ENCODE measurements at places on chromosomes 1 and 21.

- no peak for DNase-seq
Observed at GRCh38 chr1:25428475-25429166, 2.1 kb upstream of the MACO1 start.

DNA sequence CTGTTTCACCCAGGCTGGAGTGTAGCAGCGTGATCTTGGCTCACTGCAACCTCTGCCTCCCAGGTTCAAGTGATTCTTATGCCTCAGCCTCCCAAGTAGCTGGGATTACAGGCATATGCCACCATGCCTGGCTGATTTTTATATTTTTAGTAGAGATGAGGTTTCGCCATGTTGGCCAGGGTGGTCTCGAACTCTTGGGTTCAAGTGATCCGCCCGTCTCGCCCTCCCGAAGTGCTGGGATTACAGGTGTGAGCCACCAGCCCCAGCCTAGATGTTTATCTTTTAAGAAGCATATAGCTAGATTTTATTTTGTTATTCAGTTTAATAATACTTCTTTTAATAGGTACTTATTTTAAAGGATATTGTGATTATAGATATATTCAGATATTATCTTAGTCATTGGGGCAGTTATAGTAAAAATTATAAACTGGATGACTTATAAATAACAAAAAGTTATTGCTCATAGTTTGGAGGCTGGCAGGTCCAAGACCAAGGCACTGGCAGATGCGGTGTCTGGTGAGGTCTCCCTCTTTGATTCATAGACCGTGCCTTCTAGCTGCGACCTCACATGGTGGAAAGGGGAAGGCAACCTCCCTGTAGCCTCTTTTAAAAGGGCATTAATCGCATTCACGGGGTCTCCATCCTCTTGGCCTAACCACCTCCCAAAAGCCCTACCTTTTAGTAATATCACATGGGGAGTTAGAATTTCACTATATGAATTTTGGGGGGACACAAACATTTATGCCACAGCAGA, 3.1 kb upstream of the KCNE2 start:
- DNase-seq, result no peak

GRCh38 chr1:50420689-50421365, 2.4 kb downstream of the DMRTA2 start:
- peak; percentile 17 for DNase-seq

DNA sequence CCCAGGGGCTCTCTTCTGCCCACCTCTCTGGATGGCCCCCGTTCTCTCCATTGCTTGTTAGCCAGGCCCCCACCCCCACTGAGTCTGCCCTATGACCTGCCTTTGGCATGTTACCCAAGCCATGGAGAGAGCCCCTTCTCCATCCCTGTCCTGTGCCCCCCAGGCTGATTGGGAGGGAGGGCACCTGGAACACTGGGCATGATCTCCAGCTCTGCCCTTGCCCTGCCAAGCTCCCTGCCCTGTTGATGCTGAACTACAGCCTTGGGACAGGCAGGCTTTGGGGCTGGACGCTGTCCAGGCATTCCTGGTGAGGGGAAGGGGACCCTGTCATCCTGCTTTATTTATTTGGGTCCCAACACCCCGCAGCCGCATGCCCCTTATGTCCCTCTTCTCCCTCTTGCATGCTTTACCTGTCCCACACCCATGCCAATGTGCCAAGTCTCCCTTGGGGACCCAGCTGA, 10.7 kb downstream of the TRIM46 start:
- no peak for DNase-seq

DNA sequence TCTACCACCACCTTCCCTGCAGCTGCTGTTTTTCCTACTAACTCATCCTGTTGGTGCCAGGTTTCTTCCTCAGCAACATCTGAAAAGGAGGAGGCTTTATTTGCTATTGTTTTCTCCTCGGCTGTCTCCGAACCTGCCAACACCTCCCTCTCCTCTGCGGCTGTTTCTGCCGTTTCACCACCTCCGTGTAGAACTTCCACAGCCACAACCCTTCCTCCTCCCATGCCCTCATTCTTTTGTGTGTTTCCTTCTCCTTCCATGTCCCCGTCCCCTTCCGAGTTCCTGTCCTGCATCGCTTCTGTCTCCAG, 59.0 kb upstream of the LRRC53 start:
- DNase-seq, result no peak

- no peak for DNase-seq
Observed at GRCh38 chr1:226678701-226679100, 60.4 kb downstream of the ITPKB start.

- DNase-seq, result no peak
Observed at GRCh38 chr1:232518349-232518748, 111.6 kb downstream of the SIPA1L2 start.

DNA sequence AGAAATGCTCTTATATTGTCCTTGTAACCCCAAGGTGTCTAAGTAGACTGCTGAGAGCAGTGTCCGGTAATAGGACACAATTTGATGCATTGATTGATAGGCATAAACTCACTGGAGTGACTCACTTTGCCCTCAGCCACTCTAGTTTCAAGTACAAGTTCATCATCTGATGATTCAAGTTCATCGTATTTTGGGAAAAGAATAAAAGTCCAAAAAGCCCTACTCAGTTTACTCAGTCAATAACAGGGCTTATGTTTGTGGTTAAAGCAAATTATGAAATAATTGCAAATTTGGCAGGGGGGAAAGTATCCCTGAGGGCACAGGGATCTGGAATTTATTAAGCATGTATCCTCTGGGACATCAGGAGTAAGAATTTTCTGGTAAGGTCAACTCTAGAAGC, 7.6 kb upstream of the ATF3 start:
- DNase-seq, result peak; percentile 50

DNA sequence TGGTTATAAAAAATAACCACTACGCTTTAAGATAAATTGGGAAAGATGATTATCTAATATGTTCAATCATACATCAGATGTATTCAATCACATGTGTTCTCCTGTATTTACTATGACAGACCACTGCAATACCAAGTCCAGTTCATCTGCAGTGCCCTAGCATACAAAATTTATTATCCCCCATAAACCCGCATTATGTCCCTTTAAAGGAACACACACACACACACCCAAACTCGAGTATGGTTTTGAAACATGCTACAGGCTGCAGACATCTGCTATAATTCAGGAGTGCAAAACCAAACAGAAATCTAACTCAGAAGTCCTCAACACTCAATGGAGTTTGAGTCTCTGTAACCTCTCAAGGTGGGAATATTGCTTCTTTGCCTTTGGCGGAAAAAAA, 14.9 kb downstream of the ODF2L start:
- DNase-seq, result no peak

GRCh38 chr1:115544131-115544530, 97.6 kb upstream of the VANGL1 start:
- DNase-seq, result peak; percentile 76

DNA sequence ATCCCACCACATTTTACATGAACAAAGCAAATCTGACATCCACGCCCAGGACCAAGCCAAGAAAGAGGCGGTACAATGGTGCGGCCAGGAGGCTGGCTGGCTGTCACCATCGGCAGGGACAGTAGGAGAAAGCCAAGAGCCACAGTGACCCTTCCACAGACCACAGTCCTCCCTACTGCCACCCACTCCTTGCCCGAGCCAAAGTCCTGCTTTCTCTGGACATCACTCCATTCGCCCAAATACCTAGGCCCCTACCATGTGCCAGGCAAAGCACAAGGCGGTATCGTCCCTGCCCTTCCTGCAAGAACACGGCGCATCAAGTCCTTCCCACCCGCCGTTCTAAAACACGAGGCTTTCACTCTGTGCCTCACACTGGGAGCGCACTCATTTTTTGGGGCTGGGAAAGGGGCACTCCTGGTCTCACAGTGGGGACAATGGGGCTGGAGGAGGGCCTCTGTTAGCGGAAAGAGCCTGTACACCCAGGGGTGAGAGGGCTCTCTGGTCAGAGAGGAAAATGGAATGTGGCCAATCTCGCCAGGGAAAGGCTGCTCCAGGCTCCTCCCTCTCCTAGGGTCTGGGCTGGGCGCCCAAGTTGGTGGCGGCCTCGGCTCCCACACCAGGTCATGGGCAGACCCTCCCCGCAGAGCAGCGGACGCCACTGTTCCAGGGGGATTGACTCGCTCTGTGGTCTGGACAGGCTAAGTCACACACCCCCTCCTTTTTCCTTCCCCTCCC, 26.5 kb downstream of the SSBP3 start:
- DNase-seq, result peak; percentile 26

DNA sequence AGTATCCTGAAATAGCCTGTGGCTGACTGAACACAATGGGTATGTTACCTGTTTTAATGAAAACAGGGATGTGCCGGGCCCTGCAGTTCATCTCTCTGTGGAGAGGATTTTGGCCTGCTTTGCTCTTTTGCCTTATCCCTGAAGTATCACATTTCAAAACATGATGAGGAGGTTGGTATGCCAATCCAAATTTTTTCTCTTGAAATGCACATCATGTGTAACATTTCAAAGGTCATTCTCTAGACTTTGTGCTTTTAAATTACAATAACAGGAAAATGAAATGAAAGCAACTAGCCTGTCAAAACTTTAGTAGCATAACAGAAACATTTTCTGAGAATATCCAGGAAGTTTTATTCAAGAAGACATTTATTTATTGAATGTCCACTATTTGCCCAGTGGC, 118.9 kb downstream of the SLC44A5 start:
- DNase-seq, result no peak

DNA sequence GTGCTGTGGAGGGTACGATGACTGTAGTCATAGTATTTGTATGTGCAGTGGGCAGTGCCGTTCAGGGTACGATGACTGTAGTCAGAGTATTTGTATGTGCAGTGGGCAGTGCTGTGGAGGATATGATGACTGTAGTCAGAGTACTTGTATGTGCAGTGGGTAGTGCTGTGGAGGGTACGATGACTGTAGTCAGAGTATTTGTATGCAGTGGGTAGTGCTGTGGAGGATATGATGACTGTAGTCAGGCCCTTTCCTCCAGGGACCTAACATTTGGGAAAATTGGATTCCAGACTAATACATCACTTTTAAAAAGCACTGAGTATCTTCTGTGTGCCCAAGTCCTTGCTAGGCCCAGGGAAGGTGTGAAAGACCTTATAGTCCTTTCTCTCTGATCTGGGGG, 2.9 kb downstream of the ZNF672 start:
- no peak for DNase-seq

DNA sequence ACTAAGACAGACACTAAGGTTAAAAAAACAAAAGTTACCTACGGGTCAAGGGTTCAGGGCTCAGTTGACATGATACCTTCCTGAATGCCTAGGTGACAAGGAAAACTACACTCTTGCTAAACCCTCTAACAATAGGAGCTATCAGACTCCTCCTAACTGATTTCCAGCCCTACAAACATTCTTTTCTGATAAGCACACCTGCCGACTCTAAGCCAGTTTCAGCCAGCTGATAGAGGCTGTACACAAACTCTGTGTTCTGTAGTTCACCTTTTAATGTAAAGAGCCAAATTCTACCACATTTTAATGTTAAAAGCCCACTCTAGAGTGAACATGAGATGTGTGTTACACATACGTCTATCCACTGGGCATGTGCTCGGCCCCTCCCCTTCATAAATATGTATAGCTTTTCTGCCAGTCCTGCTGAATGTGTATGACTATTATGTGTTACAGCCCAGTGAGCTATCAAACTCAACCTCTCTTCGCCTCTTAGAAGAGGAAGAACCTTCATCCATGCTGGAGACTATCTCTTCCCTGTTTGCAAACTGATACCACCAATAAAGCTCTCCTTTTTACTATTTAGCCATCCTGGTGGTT, 40.0 kb upstream of the FAM163A start:
- no peak for DNase-seq

DNA sequence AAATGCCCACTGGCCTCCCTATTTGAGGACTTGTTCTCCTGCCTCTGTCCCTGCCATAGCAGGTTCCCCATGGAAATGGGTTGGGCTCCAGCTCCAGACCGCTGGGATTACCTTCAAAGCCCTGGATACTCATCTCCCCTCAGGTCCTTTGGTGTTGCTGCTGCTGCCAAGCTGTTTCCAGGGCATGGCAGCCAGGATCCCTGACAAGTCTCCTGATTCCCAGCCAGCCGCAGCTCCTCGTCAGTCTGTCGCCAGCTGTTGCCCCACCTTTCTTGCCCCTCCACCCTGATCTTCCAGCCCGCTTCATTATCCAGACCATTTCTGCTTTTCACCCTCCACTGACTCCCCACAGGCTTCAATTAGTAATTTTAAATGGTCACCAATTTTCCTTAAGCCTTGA, 68.3 kb upstream of the KCND3 start:
- no peak for DNase-seq

DNA sequence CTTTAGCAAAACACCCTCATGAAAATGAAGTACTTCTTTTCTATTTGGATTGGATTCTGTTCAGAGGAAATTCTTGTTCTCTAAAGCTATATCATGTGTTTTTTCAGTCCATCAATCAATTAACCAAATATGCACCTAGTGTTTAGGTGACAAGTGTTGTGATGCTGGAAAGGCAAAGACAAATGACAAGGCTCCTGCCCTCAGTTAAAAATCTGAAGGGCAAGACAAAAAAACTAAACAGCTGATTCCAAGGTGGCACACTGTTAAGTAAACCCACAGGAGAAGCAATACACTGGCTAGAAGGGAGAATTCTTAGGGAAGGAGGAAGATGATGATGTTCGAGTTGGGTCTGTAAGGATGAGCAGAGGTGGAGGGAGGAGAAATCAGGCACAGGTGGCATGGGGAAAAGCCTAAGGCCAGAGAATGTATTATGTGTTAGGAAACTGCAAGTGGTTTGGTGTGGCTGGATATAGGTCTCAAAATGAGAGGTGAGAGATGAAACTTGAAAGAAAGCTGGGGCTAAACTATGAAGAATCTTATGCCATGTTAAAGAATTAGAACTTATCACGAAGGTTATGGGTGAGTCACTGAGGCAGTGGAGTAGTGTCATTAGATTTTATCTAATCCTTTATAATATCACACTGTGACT, 51.8 kb upstream of the GFI1 start:
- DNase-seq, result no peak

DNA sequence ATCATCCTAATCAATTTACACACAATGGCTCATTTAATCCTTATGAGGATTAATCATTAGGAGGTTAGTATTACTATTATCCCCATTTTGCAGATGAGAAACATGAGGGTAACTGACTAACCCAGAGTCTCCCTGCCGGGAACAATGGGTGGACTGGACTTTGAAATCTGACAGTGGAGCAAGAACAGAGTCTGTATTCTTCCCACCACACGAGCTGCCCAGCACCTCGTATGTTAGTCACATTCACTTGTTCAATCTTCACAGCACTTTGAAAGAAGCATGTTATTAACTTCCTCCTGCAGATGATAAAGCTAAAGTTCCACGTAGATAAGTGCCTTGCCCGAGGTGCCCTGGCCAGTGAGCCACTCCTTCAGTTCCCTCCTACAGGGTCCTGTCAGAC, 12.4 kb downstream of the C8B start:
- DNase-seq, result no peak

GRCh38 chr1:243447347-243447746, 191.5 kb downstream of the SDCCAG8 start:
- peak; percentile 17 for DNase-seq

DNA sequence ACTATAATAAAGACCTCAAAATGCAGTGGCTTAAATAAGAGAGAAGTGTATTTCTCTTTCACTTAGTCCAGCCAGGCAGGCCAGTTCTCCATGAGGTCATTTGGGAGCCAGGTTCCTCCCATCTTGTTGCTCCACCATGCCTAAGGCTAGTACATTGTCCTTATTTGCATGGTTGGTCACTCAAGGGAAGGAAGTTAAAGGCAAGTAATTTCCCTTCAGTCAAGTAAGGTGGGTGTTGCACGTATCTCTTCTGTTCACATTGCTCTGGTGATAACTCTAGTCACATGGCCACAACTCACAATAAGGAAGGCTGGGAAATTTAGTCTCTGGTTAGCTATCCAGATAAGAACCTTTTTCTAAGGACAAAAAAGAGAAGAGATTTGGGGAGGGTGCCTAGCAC, 27.2 kb upstream of the TADA1 start:
- no peak for DNase-seq
